ENCODE measurements at places on chromosomes 4 and X.

- DNase-seq = peak; percentile 40
These were observed 101.9 kb upstream of the BCOR start for GRCh38 chrX:40199704-40200103.

DNA sequence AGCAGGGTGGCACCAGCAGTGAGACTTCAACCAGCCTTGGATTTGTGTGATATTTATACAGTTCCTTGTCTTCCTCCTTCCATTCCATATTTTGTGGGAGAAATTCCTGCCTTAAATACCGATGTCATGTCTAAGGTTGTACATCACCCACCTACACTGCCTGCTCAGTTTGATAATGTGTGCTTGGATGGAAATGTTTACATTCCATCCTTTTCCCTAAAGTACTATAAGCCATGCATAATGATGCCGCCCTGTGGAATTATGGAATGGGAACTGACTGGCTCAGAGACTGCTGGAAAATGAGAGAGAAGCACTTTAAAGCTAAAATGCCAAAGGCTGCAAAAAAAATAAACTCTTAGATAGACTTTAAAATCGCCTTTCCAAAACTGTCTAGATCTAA is 11.3 kb upstream of the GLUD2 start:
- DNase-seq = no peak

DNA sequence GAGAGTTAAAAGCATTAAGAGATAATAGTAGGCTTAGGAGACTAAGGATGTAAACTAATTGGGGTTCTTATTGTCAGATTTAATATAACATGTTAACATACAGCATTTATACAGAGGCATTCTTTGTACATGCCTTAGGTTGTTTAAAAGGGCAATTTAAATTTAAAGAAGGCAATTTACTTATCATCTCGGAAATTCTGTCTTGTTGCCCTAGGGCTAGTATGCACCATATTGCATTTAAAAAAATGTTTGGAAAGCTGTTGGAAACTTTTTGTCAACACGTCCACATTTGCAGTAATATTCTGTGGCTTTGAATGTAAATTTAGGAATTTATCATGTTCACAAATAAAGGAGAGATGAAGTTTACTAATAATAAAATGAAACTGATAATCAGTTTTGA is 25.5 kb downstream of the GALNT7 start:
- no peak for DNase-seq

DNA sequence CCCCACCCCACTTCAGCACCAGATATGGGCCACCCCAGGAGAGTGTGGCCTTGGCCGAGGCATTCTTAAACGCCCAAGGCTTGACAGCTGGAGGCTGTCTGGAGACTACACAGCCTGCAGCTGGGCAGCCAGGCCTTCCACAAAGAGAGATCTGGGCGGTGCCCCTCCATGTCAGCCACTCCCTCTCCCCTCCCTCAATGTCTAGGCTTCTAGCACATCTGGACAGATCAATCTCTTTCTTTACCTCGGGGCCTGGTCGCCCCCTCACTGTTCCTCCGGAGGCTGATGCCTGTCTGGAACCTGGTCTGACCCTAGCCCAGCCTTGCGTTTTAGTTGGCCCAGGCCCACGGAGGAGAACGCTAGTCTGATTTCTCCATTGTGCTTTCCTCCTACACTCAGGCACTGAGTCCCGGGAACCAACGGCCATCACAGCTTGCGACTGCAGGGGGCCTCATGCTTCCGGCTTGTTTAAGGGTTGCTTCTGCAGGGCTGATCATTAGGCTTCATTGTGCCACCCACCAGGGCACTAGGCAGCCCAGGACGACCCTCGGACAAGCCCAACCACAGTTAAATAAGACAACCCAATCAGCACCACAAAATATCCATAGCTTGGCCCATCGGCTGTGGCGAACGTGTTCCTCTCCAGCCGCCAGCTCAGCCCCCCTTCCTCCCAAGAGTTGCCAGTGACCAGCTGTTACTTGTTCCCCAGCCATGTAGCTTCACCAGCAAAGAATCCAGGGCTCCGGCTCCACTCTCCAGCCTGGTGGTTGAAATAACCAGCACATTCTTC is 200.6 kb downstream of the BCOR start:
- peak; percentile 81 for DNase-seq

- peak; percentile 64 for DNase-seq
These were observed 575.7 kb downstream of the TRIML1 start for GRCh38 chr4:188714907-188715306.

- DNase-seq = no peak
These were observed 90.9 kb downstream of the HNRNPD start for GRCh38 chr4:82282875-82283274.

DNA sequence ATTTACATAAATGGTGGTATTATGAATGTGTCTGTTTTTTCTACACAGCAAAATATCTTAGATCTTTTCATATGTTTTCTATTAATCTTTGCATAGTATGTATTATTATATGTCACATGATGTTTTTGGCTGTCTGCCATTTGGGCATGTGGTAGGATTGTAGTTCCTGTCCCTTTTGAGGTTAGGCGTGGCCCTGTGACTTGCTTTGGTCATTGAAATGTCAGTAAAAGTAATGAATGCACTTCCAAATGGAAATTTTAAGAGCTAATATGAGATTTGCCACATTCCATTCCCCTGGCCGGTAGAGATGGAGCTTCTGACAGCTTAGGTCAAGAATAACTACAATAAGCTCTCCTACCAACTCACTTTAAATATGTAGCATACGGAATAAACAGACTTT is 45.1 kb downstream of the JADE3 start:
- no peak for DNase-seq

DNA sequence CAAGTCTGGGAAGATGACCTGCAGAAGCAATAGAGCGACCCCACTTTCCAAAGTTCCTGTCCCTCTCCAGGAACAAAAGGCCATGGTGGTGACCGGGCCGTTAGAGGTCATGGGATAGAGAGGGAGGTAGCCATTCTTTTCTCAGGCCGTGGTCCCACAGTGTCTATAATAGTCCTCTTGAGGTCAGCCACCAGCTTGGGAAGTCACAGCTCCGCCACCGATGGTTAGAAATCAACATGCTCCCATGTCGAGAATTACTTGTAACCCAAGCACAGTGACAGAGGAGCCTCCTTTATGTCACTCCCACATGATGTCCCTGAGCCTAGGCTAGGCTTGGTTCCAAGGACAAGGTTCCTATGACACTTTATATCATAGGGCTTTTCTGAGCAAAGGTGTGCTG is 48.3 kb upstream of the CBR4 start:
- no peak for DNase-seq

GRCh38 chrX:28039258-28039657 is 58.0 kb upstream of the DCAF8L1 start:
- no peak for DNase-seq

DNA sequence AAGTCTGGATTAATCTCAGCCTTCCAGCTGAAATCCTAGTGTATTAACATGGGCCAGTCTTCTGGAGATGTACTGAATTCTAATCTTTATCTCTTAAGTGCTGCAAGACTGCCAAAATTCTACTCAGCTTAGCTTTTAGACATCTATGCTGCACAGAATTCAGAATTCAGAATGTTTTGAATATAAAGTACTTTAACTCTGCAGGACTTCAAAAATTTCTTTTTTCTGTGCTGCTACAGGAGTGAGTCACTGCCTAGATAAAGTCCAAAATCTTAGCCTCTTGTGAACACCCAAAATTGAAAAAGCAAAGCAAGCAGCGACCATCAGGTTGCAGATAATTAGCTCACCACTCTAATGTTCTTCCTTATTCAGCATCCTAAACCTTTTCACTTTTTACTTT is 1092.6 kb upstream of the PCDH10 start:
- DNase-seq = no peak

DNA sequence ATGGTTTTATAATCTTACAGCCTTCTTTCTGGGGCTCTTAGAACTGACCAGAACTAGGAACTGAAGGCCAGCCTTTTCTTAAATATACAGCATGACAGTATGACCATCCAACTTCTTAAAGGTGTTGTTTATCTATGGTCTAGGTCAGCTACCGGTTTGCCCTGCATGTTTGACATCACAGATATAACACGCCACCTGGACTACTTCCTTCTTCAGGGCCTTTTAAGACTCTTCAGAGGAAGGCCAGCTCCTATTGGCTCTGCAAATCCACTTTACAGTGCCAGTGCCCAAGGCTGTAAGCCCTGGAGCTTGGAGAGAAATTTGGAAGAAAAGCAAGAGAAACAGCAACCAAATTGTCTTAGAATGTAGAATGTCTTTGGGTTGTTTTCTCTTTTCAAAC is 185.5 kb downstream of the MGST2 start:
- DNase-seq = no peak

DNA sequence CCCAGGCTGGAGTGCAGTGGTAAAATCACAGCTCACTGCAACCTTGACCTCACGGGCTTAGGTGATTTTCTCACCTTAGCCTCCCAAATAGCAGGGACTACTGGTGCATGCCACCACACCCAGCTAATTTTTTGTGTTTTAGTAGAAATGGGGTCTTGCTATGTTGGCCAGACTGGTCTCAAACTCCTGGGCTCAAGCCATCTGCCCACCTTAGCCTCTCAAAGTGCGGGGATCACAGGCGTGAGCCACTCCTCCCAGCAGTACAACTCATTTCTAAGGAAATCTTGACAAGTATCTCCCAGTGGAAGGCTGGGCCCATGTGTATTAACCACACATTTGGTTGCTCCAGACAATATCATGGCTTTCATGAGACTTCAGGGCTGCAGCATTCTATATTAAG is 20.4 kb upstream of the PDLIM5 start:
- no peak for DNase-seq

DNA sequence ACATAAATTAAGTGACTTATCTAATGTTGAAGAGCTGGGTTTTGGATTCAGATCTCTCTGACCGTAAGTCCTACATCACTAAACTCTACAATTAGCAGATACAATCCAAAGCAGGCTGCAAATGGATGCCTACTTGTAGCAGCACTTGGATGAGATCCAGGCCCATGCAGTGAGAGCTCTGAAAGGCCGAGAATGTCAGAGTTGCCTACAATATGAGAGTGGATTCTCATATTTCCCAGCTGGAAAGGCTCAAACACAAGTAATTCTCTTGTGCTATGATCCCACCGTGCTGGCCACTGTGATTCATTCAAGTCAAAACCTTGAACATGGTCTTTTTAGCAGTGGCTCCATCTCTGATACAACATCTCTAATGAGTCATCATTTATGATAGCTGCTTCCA is 125.4 kb upstream of the CHRDL1 start:
- DNase-seq = no peak

DNA sequence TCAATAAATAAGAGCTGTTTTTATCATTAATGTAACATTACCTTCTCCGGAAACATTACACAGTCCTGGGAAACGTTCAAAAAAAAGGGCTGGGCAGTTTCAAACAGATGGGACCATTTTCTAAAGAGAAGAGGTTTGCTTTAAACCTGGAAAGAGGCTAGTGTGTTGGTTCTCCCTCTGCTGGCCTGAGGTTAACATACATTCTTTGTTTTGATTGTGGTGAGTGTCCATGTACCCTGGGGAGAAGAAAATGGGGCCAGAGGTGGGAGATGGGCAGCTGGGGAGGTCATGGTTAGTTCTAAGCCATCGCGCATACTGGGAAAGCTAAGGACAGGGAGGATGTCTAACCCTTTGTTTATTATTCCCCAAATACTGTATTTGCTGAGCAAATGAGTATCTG is 194.7 kb downstream of the CPEB2 start:
- DNase-seq = peak; percentile 64

DNA sequence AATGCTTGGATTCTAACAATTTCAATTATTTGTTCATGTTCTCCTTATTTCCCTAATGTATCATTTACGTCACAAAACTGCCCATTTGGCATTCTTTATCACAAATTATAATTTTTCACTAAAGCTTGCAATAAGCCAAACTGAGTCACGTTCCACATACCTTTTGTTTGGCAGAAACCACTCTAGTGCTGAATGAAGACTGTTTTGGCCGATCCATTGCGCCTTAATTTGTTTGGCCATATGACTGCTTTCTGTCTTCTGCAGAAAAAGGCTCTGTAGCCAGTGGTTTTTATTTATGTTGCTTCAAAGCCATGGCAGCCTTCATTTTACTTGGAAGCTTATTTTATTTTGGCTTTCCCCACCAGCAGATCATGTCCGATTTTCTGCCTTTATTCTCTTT is 184.4 kb upstream of the HAND2 start:
- no peak for DNase-seq

GRCh38 chr4:61407642-61408618 is 207.8 kb downstream of the ADGRL3 start:
- DNase-seq = no peak

DNA sequence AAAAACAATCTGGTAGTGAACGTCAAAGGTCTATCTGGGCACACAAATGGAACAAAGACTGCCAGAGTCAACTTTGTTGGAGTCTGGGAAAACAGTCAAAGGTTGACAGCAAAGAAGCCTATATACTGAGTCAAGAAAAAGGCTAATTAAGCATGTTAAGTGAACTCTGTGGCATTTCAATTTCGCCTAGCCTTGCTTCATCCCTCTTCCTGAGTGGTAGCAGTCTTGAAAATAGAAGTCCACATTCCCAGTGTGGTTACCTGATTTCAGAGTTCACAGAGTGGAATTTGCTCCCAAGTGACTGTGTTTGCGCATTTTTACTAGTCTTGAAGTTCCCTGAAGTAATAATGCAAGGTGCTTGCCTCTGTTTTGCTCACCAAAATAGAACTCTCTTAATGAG is 760.0 kb downstream of the FSTL5 start:
- DNase-seq = no peak

GRCh38 chrX:152079768-152080167 is 58.6 kb downstream of the MAGEA10 start:
- DNase-seq = no peak

DNA sequence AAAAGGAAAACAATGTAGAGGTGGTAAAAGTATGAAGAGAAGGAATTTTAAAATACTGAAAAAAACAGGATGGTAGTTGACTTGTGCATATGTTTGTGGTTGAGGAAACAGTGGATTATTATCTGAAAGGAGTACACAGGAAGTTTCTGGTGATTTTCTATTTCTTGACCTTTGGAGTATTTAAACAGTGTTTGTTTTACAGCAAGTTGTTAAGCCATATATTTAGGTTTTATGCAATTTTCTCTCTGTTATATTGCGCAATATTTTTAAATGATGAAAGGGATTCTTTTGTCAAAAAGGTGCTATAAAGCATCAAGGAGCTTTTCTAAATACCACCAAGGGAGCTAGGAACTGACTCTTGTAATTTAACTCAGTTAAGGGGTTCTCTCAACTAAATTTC is 343.1 kb upstream of the MAOA start:
- no peak for DNase-seq

DNA sequence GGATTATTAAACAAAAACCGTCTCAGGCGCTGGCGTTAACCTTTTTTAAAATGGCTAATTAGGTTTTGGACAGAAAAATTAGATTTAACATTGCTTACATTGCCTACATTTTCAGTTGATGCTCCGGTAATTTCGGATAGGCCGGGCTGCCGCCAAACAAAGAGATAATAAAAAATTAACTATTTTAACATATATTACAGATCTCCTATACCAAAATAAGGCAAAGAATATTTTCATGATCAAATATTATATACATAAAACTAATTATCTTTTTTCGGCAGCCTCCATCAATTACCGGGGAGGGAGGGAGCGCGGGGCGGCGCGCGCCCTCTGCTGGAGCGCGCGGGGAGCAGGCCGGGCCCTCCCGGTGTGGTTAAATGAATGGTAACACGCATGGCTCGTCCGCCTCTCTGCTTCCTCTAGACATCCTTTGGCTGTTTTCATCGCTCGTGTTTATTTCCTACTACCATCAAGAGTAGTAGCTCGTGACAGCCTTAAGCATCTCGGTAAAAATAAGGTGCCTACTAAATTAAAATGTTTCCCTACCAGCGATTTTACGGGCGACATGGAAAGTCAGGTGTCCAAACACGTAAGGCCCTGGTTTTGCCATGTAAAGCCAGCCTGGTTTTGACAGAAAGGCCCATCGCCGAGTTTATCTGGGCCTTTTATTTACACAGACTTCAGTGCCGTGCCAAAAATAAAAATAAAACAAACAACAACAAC is 52.4 kb upstream of the TMEM33 start:
- peak; percentile 59 for DNase-seq
